ENCODE measurements at places on chromosomes 7 and 10.

DNA sequence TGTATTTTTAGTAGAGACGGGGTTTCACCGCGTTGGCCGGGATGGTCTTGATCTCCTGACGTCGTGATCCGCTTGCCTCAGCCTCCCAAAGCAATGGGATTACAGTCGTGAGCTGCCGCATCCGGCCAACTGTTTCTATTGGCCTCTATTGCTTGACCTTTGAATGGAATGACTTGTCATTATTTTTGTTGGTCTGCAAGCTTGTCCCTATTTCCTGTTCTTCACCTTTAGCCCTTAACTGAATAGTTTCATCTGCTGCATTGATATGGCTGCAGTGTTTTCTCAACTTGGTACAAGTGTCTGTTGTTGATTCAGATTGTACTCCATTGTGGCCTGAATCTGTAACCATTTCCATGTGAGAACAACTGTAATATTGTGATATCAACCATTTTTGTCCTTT is 105.5 kb downstream of the POLL start:
- no peak for DNase-seq

DNA sequence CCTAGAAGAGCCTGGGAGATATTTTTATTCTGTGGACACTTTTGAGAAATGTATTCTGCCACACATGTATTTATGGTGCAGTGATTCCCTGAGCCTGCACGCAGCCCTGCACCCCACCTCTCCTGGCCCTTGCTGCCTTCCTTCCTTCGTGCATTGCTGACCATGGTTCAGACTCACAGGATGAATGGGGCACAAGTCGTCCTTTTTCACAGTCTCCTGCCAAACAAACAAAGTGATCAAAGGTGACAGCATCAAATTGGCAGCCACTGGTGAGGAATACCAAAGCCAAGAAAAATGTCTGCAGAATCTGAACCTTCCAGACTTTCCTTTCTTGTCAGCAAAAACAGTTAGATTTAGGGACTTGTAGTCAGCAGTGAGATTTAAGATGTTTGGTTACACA is 215.0 kb downstream of the ACTR3B start:
- DNase-seq = no peak

DNA sequence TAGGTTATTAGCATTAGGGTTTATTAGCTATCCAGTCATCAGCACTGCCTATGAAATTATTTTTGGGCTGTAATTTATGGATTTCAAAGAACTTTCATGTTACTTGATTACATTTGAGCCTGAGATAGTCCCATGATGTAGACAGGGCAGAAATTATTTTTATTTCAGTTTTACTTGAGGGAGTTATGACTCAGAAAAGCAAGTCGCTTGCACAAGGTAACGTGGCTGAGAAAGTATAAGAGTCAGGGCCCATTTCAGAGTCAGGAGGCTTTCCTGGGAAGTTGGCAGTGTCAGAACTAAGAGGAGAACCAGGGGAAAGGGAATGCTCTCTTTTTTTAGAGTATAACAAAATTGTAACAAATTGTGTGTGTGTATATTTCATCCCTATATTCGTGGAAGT is 16.5 kb downstream of the GATA3 start:
- no peak for DNase-seq

- no peak for DNase-seq
Observed at GRCh38 chr7:123966936-123967335, 41.9 kb downstream of the SPAM1 start.

DNA sequence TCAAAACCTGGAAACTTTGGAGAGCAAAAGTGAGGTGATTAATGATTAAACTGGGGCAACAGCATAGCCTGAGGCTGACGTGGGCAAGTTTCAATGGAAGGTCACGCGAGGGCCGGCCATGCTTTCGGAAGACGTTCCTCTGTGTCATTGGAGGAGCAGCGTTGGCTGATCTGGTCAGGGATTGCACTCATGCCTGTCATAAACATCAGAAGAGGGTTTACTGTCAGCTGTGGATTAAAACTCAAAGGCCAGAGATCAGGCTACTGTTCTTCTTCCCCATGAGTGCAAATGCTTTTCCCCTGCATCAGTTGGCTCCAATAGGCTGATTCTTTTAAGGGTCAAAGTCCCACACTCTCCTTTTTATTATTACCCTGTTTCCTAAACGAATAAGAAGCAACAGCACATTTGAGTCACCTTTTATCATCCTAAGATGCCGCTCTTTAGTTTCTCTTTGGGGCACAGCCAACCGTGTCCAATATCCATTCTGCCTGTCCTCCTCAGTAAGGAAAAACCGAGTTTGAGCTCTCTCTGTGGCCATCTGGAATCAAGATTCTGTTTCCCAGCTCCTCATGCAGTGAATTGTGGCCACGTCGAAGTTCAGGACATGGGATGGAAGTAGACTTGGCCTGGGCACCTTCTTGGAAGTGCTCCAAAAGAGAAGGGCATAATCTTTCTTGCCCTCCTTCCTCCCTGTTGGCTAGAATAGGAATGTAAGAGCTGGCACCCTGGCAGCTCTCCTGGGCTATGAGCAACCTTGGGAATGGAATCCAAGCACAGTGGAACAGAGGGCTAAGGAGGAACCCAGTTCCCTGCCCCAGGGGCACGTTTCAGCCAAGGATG is 62.5 kb upstream of the INSIG1 start:
- DNase-seq = no peak

DNA sequence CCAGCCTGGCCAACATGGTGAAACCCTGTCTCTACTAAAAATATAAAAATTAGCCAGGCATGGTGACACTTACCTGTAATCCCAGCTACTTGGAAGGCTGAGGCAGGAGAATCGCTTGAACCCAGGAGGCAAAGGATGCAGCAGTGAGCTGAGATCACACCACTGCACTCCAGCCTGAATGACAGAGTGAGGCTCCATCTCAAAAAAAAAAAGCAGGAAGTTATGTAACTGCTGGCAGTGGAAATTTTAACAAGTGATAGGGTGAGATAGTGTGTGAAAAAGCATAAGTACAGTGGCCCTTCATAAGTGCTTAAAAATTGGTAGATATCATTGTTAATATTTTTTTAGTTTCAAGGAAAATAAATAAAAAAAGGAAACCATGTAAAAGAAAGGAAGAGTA is 12.3 kb downstream of the AKR1C3 start:
- no peak for DNase-seq

Measured in CD4-positive, alpha-beta T cell treated with Interleukin-21 for 1 hour (primary cell).